AG10803 (cell line): ENCODE measurements at places on chromosomes 7 and 10.

DNA sequence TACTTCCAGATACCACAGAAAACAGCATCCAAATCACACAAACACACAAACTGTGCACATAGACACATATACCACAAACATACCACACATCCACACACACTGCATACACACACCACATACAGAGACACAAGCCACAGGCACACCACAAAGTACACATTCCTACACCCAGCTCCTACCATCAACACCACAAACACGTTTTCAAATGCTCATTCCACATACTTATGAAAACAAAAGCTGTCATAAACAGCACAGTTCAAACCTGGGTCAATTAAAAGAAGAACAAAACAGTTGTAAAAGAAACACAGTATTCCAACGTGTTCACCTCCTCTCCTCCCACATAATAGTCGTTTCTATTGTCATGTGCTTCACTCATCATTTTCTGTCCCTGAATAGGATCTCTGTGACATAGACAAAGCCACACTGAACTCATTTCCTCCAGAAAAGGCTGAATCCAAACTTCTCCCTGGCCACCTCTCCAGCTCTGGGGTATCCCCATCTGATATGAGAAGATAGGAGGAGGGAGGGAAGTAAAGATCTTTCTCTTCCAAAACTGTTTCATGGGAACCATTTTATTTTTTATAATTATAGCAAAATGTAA lies 89.2 kb downstream of the CXCL12 start:
- DNase-seq = peak; percentile 59

- DNase-seq = no peak
These were observed 89.6 kb upstream of the CTBP2 start for GRCh38 chr10:125249948-125250347.

DNA sequence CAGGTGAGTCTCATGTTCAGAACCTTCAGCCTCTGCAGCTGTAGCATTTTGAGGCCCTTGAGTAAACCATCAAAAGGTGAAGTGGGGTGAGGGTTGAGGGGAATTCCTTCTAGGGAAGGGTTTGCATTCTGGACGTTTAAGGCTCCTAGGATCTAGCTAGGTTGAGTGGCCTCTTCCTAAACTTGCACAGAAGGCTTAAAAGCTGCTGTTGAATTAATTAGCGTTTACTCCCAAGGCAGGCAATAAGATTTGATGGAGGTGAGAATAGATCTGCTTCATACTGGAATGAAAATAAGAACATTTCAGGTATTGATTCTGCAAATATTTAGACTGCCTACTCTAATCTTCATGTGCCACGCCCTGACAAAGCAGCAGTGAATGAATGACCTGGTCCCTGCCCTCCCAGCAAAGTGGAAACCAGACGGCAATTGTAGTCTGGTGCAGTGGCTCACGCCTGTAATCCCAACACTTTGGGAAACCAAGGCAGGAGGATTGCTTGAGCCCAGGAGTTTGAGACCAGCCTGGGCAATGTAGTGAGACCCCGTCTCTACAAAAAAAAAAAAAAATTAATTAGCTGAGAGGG lies 11.4 kb upstream of the KPNA7 start:
- no peak for DNase-seq

DNA sequence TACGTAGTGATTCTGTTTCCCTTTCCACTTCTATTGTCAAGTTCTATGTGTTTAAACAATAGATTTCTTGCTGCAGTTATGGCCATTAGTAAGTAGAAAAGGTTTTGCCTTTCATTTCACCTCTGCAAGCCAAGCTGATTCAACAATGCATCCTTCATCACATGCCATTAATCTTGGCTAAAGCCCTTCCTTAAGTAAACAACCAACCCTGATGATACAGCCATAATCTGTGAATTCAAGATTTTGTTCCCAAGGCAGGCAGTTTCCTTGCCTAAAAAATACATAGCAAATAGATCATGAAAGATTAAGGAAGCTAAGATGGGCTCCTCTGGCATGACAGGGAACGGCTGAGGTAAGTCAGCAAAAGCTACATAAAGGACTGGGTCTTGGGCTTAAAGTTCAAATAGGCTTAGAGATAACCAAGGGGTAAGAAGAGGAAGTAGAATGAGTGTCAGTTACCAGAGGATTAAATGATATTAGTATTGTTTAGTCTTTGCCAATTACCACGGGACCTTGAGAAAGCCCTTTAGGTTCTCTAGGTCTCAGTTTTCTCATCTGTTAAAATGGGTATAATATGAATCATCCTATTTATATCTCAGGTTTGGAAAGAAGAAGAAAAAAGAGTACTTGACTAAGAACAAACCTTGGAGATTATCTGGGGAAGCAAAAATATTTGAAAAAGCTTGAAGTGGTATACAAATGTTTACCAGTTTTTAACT lies 35.9 kb upstream of the ANK3 start:
- peak; percentile 41 for DNase-seq

DNA sequence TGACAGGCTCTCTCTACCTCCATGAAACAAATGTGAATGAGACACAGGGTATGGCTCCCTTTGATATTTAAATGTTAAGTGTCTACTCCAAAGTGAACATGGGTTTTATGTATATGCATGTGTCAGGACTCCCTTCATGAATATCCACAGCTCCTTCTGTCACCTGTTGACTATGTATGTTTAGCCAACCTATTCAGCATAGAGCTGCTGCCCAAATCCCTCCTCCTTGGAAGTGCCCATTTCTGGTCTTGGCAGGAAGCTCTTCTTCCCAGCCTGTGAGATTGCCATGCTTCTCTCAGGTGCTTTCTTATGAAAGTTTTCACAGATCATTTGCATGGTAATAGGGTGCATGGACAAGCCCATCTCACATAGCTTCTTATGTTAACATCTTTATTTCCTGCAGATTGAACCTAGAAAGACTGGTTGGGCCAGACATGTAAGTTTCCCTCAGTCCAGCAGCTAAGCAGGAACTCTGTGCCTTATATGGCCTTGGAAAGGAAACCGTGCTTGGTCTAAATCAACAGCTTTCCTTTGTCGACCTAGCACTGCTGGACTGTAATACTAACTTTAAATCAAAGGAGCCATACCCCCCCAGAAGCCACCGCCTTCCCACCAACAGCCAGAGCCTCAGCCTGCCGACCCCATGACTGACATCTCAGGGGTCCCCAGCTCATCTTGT lies 288.9 kb downstream of the ADARB2 start:
- DNase-seq = no peak

DNA sequence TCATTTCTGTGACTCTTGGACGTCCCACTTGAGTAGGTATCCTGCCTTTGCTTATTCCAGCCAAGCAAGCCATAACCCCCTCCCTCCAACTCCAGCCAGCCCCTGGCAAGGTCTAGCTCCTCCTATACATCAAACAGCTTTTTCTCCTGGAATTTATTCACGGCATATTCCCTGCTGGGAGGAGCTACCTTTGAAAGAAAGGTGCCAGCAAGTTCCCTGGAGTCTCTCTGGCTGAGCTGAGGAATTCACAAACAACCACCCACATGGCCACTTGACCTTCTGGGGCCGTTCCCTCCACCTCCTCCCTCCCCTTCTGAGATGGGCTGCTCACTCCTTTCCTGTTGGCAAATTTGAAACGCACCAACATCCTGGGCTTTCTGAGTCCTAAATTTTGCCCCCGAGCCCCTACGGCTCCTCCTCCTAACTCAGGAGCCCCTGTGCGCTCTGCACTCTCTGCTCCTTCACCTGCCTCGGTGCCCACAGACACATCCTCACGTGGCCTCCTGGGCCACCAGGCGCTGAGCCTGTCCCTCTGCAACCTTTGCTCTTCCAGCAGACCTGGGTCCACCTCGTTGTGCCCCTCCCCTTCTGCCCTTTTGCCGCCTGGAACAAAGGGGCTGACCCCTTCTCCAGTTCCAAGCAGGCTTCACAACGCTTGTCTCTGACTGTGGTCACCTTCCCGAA lies 48.0 kb downstream of the HSPA12A start:
- no peak for DNase-seq

- no peak for DNase-seq
These were observed 104.7 kb downstream of the CDH23 start for GRCh38 chr10:71501402-71501801.

DNA sequence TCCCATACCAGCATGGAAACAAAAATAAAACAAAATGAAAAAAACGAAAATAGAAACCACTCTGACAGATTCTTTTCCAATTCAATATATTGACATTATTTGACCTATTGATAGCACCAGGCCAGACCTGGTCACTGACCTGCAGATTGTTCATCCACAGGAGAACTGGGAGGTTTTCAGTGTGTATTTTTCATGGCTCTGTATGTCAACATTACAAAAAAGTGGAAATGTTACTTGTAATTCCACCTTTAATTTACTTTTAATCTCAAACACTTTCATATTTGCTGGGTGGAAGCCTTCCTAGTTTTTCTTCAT lies 2.9 kb downstream of the HKDC1 start:
- no peak for DNase-seq

DNA sequence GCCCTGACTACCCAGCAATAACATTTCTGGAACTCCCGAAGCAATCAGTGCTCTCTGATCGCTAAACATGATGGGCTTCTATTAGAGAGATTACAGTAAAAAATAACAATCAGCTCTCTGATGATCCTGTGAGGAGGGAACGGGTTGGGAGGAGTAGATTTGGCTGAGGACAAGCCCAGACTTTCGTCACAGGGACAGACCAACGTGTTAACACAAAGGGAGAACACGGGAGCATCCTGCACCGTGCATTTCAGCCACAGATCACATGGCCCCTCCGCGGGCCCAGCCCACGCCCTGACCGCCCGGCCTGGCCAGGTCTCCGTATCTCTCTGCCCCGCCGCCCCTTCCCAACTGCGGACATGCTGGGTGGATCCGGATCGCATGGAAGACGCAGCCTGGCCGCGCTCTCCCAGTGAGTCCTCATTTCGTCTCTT lies 95.0 kb upstream of the AGBL3 start:
- DNase-seq = peak; percentile 93

- no peak for DNase-seq
These were observed 18.2 kb downstream of the IL15RA start for GRCh38 chr10:5959142-5959541.
